SJSA1 (cell line): ENCODE measurements at places on chromosomes 3 and 15. TPM values are rescaled to one million over a fixed set of nuclear protein-coding genes. Genes with fewer than 3 reads are reported as not detected.

The MEGF11 gene
- 0.03 TPM in 1 of 2 replicates, not detected in the other for total RNA-seq

The C2CD4B gene
- not detected in 2 replicates for total RNA-seq

The CNOT10 gene
- total RNA-seq, result 26.8 and 28.4 TPM in 2 replicates

The SMCO1 gene
- not detected in 2 replicates for total RNA-seq
